Adipocyte (in vitro differentiated cells): ENCODE measurements at places on chromosomes 2 and 18.

DNA sequence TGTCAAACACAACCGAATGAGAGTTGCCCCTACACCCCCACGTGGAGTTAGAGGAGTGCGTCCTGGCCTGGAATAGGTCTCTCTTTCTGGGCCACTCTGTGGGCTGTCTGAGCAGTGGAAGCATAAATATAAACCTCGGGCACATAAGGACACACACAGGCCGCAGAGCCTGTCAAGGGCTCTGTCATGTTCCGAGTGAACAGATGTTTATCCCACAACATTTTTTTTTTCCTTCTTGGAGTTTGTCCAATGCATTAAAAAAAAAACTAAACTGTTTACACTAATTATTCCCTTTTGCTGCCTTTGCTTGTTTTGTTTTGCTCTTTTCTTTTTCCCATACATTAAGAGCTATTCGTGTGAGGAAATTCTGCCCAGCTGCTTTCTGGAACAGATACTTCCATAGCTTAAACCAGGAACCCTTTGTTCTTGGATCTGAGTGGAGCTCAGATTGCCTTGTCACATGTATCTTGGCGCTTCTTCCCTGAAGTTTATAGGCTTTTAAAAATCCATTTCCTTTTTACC is 228.3 kb upstream of the FOSL2 start:
- DNase-seq, result peak; percentile 51

GRCh38 chr2:46988230-46988629 is 72.6 kb upstream of the MCFD2 start:
- DNase-seq, result no peak

GRCh38 chr2:113025737-113026136 is 20.5 kb downstream of the IL36A start:
- DNase-seq, result no peak

- DNase-seq, result peak; percentile 43
These were observed 29.1 kb downstream of the DRC1 start for GRCh38 chr2:26430826-26431225.

DNA sequence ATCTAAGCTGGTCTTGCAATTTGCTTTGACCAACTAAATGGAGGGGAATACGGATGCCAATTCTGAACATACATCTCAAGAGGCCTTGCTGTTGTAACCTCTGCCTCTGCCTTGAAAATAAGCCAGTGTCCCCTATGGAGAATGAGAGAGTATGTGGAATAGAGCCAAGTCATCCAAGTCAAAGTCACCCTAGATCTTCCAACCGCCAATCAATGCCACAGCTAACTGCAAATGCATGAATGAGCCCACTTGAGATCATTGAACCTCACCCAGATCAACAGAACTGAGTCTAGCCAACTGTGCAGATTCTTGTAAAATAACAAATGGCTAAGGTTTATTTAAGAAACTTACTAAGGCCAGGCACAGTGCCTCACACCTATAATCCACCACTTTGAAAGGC is 139.8 kb upstream of the TANK start:
- no peak for DNase-seq

- DNase-seq, result no peak
These were observed 127.3 kb upstream of the NYAP2 start for GRCh38 chr2:225272173-225272572.

DNA sequence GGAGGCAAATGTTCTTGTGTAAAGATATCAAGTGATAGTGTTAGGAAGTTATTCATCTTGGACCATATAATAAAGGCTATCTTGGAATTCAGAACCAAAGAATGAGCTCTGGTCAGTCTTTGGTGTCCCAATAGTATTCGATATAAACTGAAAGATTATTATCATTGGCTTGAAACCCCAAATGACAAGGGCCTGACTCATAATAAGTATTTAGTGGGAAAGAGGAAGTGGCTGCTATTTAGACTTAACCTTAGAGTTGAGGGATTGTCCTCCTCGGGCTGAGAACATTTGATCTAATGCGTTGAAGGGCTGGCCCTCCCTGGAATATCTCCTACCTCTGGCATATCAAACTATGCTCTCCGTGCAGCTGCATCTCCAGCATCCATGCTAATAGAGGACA is 67.5 kb downstream of the CDH20 start:
- peak; percentile 66 for DNase-seq

GRCh38 chr18:51235009-51235789 is 37.7 kb upstream of the MEX3C start:
- DNase-seq, result no peak

GRCh38 chr2:202871300-202872141 is at the start of gene ICA1L:
Gene ICA1L (minus strand): TSS chr2:202871766. CDS start chr2:202829009, 42,757 bp downstream.
- DNase-seq, result peak; percentile 87

DNA sequence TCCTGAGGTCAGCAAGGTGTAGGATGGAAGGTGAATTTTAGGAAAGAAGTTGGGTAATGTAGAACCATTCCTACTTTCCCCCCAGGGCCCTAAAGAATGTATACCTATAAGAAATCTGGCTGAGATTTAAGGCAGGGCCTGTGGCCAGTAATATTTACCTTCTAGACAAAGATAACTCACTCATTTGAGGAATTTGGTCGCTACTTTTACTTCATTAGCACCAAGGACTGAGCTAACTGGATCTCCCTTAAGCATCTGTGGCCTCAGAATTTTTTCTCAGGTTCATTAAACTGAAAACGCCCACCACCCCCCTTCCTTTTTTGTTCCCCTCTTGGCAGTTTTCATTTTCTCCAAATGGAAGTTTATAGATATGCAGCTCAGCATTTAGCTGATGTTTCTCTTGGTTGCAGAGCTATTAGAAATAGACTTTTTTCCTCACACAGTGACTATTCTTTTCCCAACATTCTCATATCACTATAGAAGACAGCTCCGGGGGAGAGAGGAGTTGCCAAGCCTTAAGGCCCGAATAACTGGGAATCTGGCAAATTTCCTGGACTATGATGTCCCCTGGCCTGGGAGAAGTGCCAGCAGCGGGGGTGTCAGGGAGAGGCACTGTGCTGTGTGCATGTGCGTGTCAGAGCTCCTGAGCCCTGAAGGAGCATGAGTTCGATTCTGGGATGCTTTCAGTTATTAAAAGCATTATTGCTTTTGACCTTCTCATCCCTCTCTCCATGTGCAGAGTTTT is 310.9 kb downstream of the PRKCE start:
- DNase-seq, result peak; percentile 83

- no peak for DNase-seq
These were observed 208.4 kb downstream of the FIGN start for GRCh38 chr2:163527381-163527780.

GRCh38 chr2:180910831-180911665 is 69.4 kb upstream of the UBE2E3 start:
- DNase-seq, result no peak

DNA sequence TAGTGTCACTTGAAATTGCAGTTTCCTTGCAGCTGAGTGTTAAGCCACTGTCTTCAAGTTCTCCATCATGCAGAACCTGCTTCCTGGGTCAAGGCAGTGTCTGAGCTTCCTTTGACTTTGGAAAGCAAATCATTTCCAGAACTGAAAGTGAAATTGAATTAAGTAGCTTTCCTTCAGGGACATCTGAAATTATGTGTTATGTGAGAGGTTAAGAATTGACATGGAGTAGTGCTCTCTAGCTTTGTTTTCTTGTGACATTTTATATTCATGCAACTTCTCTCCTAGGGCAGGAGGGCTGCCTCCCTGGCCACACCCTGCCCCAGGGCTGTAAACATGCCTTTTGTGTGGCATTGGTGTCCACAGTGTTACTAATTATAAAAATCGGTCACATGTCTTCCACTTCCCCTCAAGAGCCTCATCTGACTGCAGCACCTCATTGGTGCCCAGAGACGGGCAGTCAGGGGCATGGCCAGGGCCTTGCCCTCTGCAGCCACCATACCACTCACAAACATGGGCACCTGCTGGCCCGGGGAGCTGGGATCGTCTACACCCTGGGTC is 14.4 kb downstream of the RAB12 start:
- DNase-seq, result peak; percentile 20

- DNase-seq, result peak; percentile 71
These were observed 105.6 kb upstream of the FHL2 start for GRCh38 chr2:105504459-105504858.

- no peak for DNase-seq
These were observed 101.3 kb upstream of the KLHL29 start for GRCh38 chr2:23283653-23284052.

DNA sequence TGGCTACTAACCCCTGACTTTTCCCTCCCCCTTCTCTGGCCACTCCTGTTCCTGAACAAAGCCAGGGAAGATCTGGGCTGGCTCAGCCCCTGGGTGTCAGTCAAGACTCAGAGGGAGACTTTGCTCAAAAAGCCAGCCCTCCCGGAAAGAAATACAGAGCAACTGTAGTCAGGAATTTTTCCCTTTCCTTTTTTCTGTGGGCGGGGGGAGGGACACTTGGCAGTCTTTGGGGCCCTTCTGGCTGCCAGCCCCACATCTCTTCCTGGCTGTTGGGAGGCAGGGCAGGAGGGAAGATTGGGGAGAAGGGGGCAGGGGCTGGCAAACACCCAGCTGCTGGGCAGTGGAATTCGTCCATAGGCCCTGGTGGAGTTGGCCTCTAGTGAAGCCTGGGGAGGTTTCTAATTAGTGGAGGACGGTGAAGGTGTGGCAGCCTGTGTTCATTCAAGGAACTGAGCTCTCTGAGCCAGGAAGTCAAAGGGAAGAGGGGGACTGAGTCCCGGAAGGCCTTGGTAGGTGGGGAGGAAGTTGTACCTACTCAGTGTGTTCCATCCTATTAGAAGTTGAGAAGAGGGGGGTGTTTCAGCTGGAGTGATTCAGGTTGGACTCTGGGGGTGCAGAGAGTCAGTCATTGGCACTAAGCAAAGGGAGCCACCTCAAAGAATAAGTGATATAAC is 10.9 kb downstream of the IGFBP2 start:
- DNase-seq, result no peak

GRCh38 chr18:44805643-44806042 is 125.0 kb downstream of the SETBP1 start:
- no peak for DNase-seq

- DNase-seq, result no peak
These were observed 10.0 kb downstream of the INPP4A start for GRCh38 chr2:98454500-98455235.

- DNase-seq, result peak; percentile 62
These were observed 25.3 kb downstream of the LCLAT1 start for GRCh38 chr2:30472326-30472725.

DNA sequence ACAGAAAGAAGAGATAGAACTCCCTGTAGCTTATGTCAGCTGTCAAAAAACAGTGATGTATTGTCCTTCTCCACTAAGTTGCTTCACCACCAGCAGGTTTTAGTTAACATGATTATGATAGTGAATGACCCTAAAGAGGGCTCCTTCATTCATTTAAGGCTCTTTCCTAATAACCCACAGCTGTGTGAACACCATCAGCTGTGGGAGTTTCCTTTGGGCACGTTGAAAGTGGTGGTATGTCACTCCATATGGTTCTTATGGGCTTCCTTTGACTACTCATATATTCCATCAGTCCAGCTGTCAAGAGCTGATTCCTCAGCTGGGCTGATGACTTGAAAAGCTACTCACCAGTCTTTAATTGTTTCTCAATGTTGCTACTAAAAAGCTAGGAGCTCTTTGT is 210.3 kb downstream of the UBE2E3 start:
- no peak for DNase-seq

DNA sequence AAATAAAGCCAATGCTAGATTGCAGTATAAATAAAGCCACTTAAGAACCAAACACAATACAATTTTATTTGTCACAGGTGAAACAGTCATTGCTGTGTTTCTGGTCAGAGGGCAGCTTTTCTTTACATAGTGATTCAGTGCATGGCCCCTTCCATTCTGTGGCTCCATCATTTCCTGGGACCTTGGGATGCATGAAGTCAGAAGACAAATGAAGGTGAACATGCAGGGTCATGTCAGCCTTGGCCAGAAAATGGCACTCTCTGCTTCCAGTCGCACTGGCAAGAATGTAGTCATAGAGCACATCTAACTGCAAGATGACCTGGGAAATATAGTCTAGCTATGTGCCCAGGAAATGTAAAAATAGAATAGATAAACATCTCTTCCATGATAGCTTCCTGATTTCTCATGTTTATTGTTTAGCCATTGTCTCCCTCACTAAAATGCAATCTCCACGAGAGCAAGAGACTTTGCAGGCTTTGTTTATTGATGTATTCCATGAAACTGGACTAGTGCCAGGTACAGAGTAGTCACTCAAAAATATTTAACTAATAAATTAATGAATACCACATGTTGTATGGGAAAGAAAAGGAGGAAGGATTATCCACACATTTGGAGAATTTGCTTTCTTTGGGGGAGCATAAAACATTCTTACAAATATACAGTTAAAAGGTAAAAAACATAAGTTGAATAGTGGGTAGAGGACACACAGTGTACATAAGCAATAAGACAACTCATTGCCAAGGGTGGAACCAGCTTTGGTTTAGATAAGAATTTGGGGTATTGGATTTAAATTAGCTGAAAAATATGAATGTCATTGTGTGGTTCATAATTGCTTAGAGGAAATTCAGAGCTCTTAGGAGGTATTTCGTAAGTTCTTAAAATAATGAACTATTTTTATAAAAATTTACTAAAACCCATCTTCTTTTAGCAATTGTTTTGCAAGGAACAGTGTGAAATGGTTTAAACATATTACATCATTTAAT is 343.8 kb downstream of the PID1 start:
- peak; percentile 46 for DNase-seq

GRCh38 chr2:38433607-38433975 is 56.5 kb upstream of the ATL2 start:
- DNase-seq, result no peak
